ENCODE measurements at places on chromosomes 3 and 15.

DNA sequence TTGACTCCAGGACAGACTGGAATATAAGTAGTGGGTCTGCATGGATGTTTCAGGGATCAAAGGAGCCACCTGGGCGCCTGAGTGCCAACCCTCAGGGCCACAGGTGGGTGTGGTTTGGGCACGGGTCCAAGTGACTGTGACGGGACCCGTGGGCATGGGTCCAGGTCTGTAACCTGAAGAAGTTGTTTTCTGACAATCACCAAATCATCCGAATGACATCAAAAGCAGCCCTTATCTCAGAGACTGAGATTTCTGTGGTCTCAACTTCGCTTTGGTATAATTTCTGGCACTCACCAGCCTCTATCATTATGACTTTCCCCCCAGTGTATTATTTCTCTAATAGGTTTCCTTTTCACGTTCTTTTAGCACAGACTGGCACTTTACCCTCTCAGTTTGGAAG, 24.4 kb downstream of the RLBP1 start:
- no peak for DNase-seq

- no peak for DNase-seq
Observed at GRCh38 chr3:184348057-184348382, 10.6 kb downstream of the FAM131A start.

DNA sequence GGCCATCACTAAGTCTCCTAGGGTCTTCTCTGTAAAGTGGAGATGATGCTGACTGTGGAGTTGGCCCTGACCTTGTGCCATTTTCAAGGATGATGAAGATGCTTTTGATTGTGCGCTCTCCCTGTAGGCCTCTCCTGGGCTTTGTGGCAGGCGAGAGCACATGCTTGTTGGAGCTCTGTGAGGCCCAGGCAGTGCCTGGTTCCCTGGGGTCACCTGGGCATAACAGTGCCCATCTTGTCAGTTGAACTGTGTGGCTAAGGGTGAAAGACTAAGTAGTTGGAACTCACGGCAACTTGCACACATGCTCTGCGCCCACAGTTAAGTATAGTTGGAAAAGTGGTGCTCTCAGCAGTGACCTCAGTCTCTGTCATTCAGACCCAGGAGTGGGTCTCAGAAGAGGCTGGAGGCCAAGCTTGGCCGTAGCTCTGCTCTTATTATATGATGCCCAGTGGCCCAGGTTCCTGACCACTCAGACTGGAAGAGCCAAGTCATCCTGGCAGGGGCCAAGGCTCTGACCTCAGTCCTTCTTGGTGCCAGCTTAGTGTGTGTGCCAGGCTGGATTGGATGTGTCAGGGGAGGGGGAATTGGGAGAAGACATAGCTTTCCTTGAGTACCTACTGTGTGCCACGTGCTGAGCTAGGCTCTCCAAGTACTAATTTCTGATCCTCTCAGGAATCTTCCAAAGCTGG, 154.6 kb downstream of the EEFSEC start:
- no peak for DNase-seq

DNA sequence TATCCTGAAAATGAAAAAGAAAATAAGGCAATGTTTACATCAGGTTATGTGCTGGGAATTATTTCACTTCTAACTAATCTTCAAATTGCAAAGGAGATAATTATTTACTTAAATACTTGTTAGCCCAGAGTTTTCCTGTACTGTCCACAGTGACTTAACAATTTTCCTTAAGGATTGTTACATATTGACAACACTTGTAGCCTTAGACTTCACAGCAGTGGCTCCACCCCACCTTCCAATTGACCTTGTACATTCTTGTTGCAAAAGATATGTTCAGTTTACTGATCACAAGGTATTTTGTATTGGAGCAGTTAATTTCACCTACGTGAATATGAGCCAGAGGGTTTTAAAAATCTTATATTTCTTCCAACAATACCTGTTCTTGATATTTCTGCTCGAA, 376.9 kb downstream of the CNTN6 start:
- no peak for DNase-seq

GRCh38 chr15:85306946-85307686, 73.3 kb upstream of the AKAP13 start:
- DNase-seq: no peak

DNA sequence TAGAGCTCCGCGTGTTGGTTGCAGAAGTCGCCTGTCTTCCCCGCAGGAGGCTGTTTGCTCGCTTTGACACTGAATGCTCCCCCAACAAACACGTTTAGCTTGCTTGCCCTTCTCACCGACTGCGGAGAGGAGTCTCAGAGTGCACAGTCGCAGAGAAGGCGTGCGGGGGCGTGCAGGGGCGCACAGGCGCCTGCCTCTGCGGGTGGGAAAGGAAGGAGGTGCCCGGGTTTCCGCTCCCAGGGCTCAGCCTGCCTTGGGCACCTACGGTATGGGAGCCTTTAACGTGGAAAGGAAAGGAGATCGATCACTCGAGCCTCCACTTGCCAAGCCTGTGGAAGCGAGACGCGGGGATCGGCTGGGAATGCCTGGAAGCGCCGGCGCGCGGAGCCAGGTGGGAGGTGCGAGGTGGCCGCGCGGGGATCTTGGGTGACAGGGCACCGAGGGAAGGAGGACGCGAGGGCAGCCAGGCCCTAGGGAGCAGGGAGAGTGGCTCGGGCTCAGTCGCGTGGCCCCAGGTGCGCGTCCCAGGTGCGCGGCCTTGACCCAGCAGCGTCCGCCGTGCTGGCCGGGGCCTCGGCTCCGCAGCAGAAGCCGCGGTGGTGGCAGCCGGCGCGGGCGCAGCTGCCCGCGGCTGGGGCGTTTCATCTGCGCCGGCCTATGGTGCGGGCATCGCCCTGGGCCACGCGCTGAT, at the start of gene FAN1:
Gene FAN1 (plus strand): TSS at position 419 of the 691 bp plus-strand sequence. CDS start 749 bp downstream, outside the sequence.
- peak; percentile 57 for DNase-seq

Measured in activated T-helper 1 cell treated with Interleukin-2 at 50 U/mL for 16 hours (primary cell).